ENCODE measurements at places on chromosomes 6 and 20.

- no peak for DNase-seq
Observed at GRCh38 chr6:28953585-28954258, 29.9 kb upstream of the TRIM27 start.

DNA sequence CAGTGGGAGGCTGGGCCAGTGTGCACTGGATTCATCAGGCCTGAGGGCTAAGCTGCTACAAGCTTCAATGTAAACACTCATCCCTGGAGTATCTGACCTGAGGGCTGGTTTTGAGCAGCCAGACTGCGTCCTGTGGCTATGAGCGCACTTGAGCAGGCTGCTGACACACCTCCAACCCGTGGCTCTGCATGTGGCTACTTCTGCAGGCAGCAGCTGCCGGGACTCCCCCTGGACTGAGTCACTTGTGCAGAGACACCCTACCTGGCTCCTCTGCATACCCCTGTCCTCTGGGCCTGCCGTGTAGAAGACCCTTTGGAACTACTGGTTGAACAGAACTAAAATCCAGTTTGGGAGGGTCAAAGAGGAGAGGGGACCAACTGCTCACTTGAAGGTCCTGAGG lies 172.0 kb downstream of the SCP2D1 start:
- DNase-seq, result no peak

GRCh38 chr6:165811512-165811911 lies 148.5 kb upstream of the PDE10A start:
- DNase-seq, result no peak

DNA sequence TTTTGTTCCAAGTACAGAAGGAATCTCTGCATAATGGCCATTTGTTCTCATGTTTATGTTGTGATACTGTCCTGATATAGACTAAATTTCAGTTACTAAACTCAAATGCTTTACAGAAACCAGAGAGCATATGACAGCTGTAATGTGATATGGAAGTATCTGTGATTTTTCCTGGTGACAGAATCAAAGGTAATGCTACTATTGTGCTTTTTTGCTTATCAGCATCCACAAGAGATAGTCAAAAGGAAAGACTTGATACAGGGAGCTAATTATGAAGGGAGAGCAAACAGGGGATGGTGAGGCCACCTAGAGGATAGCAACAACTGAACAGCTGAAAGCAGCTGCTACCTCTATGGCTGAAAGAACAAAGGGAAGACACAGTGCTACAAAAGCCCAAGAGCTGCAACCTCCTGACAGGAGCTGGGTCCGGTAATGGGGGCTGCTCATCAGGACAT lies 181.4 kb downstream of the PHF3 start:
- no peak for DNase-seq

- DNase-seq, result no peak
Observed at GRCh38 chr6:119200512-119201175, 122.2 kb upstream of the FAM184A start.

- DNase-seq, result no peak
Observed at GRCh38 chr6:45988635-45989034, 27.0 kb downstream of the CLIC5 start.
